Right atrium auricular region (tissue), 2 donors: ENCODE measurements at places on chromosomes 6 and 20. TPM values are rescaled to one million over a fixed set of nuclear protein-coding genes. Genes with fewer than 3 reads are reported as not detected.

GRCh38 chr6:157164972-157165371 is 158.3 kb downstream of the TMEM242 start:
- peaks cover 12% of the 10 kb centered on the region for H3K36me3 ChIP-seq
- peaks cover 11% of the 10 kb centered on the region for H3K4me1 ChIP-seq
- DNase-seq = no peak

DNA sequence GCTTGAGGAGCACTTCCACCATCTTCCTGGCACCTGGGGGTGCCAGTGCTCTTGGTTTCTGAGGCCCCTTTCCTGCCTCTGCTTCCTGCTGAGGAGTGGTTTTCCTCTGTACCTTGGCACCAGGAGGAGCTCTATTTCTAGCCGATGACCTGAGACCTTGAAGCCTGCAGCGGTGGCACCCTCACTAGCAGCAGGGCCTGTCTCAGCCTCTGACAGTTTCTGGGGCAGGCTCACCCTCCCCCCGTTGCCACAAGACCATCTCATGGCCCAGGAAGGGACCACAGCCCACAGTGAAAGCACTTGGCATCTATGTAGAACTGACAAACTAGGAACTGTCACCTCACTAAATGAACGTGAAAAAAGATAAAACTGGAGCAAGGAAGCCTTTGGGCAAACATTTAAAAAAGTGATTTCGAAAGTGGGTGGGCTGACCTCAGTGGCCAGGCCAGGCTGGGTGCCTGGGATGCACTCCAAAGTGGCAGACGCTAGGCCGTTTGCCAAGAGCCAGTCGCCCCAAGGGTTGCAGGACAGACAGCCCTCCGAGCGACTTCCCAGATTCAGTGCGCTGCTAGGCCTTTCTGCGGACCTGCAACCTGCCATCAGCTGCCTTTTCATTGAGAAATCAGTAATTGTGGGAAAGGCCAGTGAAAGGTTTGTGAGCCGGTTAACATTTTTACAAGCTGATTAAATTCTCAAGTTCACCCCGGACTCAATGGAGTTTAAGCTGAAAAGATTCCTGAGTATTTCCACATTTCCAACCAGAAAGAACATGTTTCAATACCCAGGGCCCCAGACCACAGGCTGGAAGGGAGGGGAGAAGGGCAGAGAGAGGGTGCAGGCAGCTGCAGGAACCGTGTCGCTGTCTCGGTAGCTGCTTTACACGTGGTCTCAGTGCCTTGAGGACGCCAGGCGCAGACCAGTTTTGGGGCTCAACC is 303.7 kb downstream of the ESR1 start:
- H3K4me3 ChIP-seq = no peak overlapping the region
- H3K27ac ChIP-seq = peak overlapping the region; percentile 52
- no peaks in the 10 kb centered on the region for H3K36me3 ChIP-seq
- no peaks in the 10 kb centered on the region for H3K4me1 ChIP-seq
- H3K27me3 ChIP-seq = no peaks in the 10 kb centered on the region
- no peak for DNase-seq

Gene HLA-DQB2
- total RNA-seq = 1.3 TPM

Gene SCUBE3
- 0.12 TPM for total RNA-seq

Gene CCM2L
- 6.0 TPM for total RNA-seq

GRCh38 chr20:4029505-4030467 is 14.4 kb upstream of the RNF24 start:
- DNase-seq = no peak
- no peak overlapping the region for H3K27ac ChIP-seq
- no peaks in the 10 kb centered on the region for H3K27me3 ChIP-seq
- H3K4me1 ChIP-seq = peaks cover 5% of the 10 kb centered on the region

DNA sequence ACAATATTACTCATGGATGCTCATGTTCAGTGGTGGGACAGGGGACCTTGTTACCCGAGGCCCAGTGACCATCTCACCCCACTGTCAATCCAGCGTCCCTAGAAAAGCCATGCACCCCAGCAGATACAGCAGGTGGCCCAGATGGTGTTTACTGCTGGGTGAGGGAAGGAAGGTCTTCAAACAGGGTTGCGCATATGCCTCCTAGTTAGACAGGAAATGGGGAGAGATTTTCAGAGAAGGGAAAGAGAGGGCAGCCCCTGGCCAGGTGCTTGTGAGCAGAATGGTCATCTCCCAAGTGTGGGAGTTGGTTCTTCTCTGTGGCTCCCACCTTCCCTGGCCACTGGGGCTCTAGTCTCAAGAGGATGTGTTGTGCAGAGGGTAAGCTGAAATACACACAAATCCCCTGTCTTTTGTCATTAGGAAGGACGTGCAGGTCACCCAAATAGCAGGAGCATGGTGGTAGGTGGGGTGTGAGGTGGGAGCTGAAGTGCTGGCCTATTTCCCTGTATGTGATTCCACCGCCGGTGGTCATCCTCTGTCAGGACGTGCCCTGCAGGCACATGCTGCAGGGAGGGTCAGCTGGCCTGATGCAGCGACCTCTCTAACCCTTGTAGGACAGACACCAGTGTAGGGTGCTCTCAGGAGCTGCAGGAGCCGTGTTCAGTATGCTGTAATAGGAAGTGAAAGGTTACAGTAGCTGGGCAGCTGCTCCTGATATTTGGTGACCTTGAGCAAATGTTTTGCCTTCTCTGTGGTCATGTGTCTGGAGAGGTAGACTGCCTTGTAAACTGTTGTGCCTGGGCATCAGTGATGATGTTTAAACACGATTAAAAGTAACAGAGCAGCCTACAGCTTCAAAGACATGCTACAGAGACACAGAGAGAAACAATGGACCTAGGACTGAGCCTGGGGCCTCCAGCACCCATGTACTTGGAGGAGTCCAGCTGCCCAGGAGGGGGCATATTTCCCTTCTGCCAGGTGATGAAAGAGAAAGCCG is 3.2 kb upstream of the CST3 start:
- no peak overlapping the region for H3K4me3 ChIP-seq
- DNase-seq = no peak
- H3K36me3 ChIP-seq = no peaks in the 10 kb centered on the region
- H3K27ac ChIP-seq = no peak overlapping the region
- no peaks in the 10 kb centered on the region for H3K4me1 ChIP-seq

DNA sequence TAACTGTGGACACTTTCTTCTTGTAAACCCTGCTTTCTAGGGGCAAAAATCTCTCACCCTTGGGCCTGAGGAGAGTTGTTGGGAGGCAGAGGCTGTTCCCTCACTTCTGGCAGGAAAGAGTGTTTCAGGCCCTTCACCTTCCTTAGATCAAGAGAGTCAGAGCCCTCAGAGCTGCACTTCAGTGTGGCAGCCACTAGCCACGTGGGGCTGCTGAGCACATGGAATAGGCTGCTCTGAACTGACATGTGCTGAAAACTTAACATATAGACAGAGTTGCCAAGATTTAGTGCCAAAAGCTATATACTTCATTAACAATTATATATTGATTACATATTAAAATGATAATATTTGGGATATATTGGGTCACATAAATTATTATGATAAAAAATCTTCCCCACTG is 4.4 kb upstream of the LMBRD1 start:
- H3K4me1 ChIP-seq = no peaks in the 10 kb centered on the region
- H3K27me3 ChIP-seq = no peaks in the 10 kb centered on the region
- H3K4me3 ChIP-seq = no peak overlapping the region
- no peak overlapping the region for H3K27ac ChIP-seq

DNA sequence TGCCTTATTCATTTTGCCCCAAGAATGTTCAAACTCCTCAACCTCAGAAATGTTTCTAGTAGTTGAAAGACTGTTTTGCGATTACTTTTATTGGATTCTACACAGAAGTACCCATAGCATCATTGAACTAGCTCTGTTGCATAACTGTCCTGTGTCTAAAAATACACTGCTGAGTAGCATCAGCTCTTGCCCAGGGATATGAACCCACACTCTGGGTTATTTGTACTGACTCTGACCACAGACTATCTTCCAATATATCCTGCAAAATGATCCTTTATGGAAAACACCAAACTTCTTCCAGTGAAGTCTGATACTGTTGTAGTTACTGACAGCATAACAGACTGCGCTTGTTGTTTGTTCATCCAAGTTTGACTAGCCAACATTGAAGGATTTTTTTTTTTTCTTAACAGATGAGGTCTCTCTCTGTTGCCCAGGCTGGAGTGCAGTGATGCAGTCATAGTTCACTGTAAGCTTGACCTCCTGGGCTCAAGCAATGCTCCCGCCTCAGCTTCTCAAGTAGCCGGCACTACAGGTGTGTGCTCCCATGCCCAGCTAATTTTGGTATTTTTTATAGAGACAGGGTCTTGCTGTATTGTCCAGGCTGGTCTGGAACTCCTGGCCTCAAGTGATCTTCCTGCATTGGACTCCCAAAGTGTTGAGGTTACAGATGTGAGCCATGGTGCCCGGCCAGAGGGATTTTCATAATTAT is 49.9 kb downstream of the TULP4 start:
- H3K27me3 ChIP-seq = no peaks in the 10 kb centered on the region
- H3K36me3 ChIP-seq = no peaks in the 10 kb centered on the region
- no peak for DNase-seq
- H3K4me3 ChIP-seq = no peak overlapping the region
- peak overlapping the region; percentile 16 for H3K27ac ChIP-seq

- H3K27ac ChIP-seq = peak overlapping the region; percentile 32
- H3K4me1 ChIP-seq = no peaks in the 10 kb centered on the region
- H3K27me3 ChIP-seq = no peaks in the 10 kb centered on the region
- no peak for DNase-seq
- H3K4me3 ChIP-seq = no peak overlapping the region
These were observed 152.1 kb downstream of the PLCB4 start for GRCh38 chr20:9220874-9221547.

Gene PDE7B
- total RNA-seq = 9.0 TPM

DNA sequence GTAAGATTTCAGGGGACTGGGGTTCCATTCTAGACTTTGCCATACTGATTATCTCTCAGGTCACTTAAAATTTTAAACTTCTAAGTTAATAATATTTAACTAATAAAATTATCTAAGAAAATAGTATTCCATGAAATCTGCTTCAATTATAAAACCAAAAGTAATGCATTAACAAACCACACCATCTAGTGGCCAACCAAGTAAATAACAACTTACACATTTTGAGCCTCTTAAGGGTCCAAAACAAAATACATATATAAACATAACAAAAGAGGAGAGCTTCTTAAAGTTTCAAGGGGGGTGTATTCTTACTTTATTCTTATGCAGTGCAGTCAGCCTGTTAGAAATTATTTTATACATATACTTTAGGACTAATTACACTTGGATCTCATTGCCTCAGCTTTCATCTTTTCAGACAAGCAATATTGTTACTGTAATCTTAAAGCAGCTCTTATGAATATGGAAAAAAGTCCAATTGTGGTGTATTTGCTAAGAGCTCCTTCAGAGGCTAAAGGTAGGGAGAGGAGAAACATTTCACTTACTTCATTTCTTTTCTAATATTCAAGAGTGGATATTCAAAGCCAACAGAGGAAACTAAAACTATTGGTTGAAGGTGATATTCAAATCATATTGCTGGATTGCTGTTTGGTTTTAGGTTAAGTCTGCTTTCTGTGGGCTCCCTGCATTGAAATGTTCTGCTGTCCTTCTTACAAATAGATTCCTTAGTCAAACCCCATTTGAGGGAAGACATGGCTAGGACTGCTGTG is 199.7 kb upstream of the SIM1 start:
- no peaks in the 10 kb centered on the region for H3K4me1 ChIP-seq
- no peak overlapping the region for H3K4me3 ChIP-seq
- H3K27me3 ChIP-seq = no peaks in the 10 kb centered on the region
- peaks cover 4% of the 10 kb centered on the region for H3K36me3 ChIP-seq
- DNase-seq = no peak
- H3K27ac ChIP-seq = no peak overlapping the region

DNA sequence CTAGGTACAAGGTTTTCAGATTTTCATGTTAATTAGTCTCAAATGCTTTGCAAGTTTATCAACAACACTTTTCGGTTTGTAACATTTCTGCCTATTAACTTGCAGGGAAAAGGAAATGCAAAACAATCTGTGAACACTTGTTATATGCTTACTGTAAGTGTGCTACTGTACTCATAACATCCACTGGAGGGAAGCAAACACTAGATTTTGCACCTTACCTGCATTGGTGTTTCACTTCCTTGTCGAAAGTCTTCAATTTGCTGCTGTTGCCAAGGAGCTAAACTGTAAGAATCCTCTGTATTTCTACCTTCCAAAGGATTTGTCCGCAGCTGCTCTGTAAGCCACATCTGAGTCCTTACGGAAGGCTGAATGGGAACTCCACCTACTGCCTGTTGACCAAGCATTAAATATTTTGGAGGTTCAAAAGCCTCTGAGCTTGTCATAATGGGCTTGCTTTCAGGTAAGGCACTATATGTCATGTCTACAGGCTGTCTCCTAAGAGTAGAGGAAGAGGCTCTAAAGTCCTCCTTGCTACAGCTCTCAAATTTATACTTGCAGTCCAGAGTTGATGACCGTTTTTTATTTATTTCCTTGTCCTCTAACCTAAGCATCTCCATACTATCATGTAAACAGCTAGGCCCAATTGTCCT is 17.3 kb downstream of the PLN start:
- H3K36me3 ChIP-seq = no peaks in the 10 kb centered on the region
- H3K27me3 ChIP-seq = no peaks in the 10 kb centered on the region
- no peak overlapping the region for H3K4me3 ChIP-seq
- H3K4me1 ChIP-seq = peaks cover 8% of the 10 kb centered on the region
- no peak for DNase-seq

Gene BPIFB2
- total RNA-seq = not detected

GRCh38 chr6:48881551-48881950 is 581.5 kb downstream of the MMUT start:
- no peaks in the 10 kb centered on the region for H3K36me3 ChIP-seq
- no peak overlapping the region for H3K4me3 ChIP-seq
- no peak overlapping the region for H3K27ac ChIP-seq
- DNase-seq = no peak
- H3K4me1 ChIP-seq = no peaks in the 10 kb centered on the region
- H3K27me3 ChIP-seq = no peaks in the 10 kb centered on the region

Gene NEURL2
- total RNA-seq = 8.7 TPM

- H3K27ac ChIP-seq = no peak overlapping the region
- no peak for DNase-seq
- H3K4me1 ChIP-seq = no peaks in the 10 kb centered on the region
- no peak overlapping the region for H3K4me3 ChIP-seq
These were observed 131.4 kb downstream of the BMP2 start for GRCh38 chr20:6898928-6899327.

- H3K27me3 ChIP-seq = no peaks in the 10 kb centered on the region
- H3K4me1 ChIP-seq = peaks cover 55% of the 10 kb centered on the region
- no peak overlapping the region for H3K27ac ChIP-seq
- no peak for DNase-seq
- H3K36me3 ChIP-seq = no peaks in the 10 kb centered on the region
These were observed 109.3 kb upstream of the DST start for GRCh38 chr6:56752009-56752408.

Gene DEFB119
- not detected for total RNA-seq

DNA sequence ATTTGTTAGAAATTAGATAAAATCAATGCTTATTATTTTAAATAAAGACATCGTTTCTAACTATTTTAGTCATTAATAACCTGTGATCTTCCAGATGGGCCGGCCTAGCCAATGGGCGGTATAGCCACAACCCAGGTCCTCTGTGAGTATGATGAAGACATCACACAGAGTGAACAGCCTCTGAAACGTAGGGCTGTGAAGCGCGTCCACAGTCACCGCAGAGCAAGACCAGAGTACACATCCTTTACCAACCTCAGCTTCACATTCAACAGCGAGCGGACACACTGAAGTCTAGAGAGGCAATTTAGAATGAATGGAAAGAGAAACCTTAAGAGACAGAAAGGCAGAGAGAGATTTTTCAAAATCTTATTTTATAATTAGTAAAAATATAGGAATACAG is 125.0 kb upstream of the RPS6KA2 start:
- H3K36me3 ChIP-seq = no peaks in the 10 kb centered on the region
- H3K27ac ChIP-seq = no peak overlapping the region
- peaks cover under 1% of the 10 kb centered on the region for H3K4me1 ChIP-seq
- no peaks in the 10 kb centered on the region for H3K27me3 ChIP-seq
- H3K4me3 ChIP-seq = no peak overlapping the region

Gene SPATA25
- 1.4 TPM for total RNA-seq

GRCh38 chr6:155201461-155202226 is 62.2 kb upstream of the CLDN20 start:
- no peak overlapping the region for H3K4me3 ChIP-seq
- no peak for DNase-seq
- no peak overlapping the region for H3K27ac ChIP-seq

Gene CDH4
- total RNA-seq = 0.07 TPM
